Fibroblast of mammary gland (primary cell): ENCODE measurements at places on chromosomes 2 and 18.
A peak's percentile ranks its signal among the peaks of the same experiment; 100 is the strongest.

GRCh38 chr18:25256439-25256838 is 95.5 kb downstream of the ZNF521 start:
- DNase-seq, result no peak

GRCh38 chr18:56402872-56403516 is 235.4 kb downstream of the TXNL1 start:
- peak; percentile 93 for DNase-seq

DNA sequence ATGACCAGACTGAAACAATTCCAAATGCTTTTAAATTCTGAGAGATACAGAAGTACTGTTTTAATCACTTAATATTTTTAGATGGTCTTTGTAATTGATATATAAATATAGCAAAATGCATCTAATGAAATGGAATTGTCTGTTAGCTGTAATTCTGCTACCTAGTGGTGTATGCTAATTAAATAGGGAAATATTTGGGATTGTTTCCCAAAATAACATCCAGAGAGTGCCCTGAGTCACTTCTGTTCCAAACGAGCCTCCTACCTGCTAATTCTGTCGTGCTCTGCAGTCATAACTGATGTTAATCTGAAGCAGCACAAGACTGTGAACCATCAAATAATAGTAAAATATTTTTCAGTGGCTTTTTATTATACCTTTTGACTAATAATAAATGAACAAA is 71.4 kb upstream of the NOSTRIN start:
- DNase-seq, result no peak

GRCh38 chr2:44537264-44537663 is 175.5 kb downstream of the CAMKMT start:
- peak; percentile 32 for DNase-seq

- DNase-seq, result no peak
Observed at GRCh38 chr2:65357959-65358294, 74.5 kb downstream of the SPRED2 start.

DNA sequence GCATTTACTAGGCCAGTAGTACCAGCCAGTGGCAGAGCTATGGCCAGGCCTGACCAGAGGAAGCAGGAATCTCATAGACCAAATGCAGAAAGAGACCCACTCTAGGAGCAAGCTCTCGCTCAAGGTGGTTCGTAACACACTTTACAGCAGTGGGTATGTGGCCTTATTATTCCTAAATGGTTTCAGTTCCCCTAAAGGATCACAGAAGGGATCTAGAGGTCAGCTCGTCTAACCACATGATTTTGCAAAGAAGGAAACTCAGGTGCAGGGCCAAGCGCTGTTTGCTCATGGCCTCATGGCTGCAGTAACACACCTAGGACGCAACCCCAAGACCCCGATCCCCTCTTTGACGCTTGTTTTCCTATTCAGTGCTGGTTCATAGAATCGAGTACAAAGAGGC is 65.5 kb upstream of the ATG16L1 start:
- no peak for DNase-seq

- no peak for DNase-seq
Observed at GRCh38 chr18:7358989-7359726, 128.3 kb downstream of the LRRC30 start.

- no peak for DNase-seq
Observed at GRCh38 chr2:96859099-96859649, 1.4 kb upstream of the ANKRD39 start.

DNA sequence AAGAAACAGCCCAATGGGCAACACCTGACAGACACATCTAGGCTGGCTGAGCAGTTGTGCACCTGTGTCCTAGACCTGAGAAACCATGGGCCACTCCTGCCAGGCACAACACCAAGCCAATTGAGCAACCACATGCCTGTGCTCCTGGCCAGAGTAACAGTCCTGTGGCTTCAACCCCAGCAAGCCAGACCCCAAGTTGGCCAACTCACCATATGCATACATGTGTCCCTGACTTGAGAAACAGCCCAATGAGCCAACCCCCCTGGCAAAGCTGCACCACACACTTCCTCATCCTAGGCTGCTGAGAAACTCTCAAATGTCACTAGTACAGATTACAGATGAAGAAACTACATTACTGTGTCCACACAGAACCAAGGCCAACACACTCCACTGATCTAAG is 36.6 kb downstream of the USP34 start:
- DNase-seq, result peak; percentile 23

GRCh38 chr2:143933946-143934569 is 585.9 kb downstream of the ZEB2 start:
- DNase-seq, result no peak

DNA sequence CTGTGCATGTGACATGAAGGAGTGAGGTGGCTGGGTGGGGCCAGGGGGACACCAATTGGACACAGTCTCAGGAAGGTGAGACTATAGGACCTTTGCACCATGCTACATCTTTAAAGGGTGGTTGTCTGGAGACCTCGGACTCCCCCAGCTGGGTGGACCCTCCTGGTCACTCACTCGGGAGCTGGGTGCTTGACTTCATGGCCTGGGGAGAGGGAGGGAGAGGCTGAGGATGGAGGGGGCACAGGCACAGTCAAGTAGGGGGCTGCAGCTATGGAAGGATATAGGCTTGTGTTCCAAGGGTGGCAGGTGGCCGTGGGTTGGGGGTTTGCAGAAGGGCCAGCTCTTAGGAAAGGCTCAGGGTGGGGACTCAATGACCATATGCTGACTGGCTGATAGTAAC is 7.1 kb upstream of the CELF4 start:
- no peak for DNase-seq
